ENCODE measurements at places on chromosomes 2 and 18. TPM values are rescaled to one million over a fixed set of nuclear protein-coding genes. Genes with fewer than 3 reads are reported as not detected.
A peak's percentile ranks its signal among the peaks of the same experiment; 100 is the strongest.

Gene CD8B2
- not detected for total RNA-seq

- DNase-seq: no peak
Measured at GRCh38 chr18:48799724-48800315, 150.9 kb downstream of the SMAD7 start.

- DNase-seq: no peak
Measured at GRCh38 chr2:60811491-60812375, 55.7 kb downstream of the PAPOLG start.

- DNase-seq: peak; percentile 20
Measured at GRCh38 chr18:12443551-12443950, 35.8 kb downstream of the PRELID3A start.

GRCh38 chr2:164757934-164758695 is 83.5 kb downstream of the COBLL1 start:
- DNase-seq: peak; percentile 80

DNA sequence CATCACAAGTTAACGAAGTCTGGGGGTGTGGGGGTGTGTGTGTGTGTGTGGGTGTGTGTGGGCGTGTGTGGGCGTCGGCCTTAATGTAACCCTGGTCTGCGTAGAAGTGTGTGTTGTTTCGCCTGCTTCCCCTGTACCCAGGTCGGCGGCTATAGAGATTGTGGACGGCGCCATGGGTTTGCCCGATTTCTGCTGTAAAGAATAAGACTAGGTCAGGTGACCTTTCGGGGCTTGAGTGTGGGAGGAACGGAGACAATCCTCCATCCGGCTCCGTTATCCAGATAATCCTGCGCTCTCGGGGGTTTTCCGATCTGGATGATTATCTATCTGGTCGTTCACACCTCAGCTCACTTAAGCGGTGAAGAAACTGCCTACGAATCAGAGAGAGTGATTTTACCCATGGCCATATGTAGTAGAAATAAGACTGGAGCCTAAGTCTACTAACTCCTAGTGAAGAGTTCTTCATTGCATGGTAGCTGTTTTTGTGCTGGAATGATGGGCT is 543 bp downstream of the HADHB start:
- DNase-seq: no peak
